ENCODE measurements at places on chromosomes 7 and 10.

GRCh38 chr10:103277713-103278536, 987 bp downstream of the INA start:
- no peak for DNase-seq

DNA sequence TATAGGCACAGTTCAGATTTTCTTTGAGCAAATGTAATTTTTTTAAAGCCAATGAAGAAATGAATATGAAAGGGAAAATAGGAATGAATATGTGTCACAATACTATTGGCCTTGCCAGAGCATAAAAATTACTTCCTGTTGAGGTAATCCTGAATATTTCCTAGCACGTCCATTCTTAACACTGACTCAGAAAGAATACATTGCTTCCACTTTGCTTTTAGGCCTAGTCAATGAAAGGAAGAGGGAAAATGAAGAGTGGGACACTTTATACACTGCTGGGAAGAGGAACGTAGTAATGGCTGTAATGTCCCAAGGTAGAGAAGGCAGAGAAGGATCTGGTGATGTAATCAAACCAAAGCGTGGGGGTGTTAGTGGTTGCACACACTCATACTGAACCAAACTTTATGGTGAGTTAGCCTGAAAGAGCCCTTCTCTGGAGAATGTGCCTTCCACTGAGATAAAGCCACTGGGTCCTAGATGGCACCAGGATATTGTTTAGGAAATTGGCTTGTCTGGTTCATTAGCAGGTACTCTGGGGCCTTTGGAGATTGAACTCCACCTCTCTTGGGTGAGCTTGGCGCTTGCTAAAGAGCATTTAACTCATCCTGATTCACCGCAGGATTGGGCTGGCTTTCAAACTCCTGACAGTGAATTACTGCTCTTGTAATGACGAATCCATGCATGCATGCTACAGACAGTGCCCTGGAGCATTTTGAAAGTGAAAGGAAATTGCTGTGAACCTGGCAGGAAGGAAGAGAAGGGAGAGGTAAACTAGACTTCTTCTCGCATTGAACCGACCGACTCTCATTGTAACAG, 254.9 kb downstream of the KIAA1217 start:
- peak; percentile 61 for DNase-seq

- DNase-seq, result no peak
Measured at GRCh38 chr10:100489396-100489795, 26.6 kb downstream of the WNT8B start.

GRCh38 chr10:47421057-47421952, 37.2 kb upstream of the ZNF488 start:
- DNase-seq, result no peak

DNA sequence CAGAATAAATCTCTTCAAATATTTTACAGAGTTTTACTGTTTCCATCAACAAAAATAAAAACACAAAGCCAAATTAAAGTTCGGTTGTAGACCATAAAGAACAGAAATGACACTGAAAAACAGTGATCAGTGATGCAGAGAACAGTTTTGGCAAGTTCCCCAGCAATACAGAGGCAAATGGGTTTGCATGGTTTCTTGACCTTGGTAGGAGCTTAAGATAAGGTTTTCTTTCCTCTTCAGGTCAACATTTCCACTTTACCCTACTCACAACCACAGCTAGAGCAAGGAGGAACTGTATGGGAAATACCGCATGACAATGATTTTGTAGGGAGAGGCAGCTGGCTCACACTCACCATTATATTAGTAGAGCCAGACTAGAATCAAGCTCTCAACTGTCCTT, 199.5 kb downstream of the SH2D4B start:
- DNase-seq, result no peak

- DNase-seq, result peak; percentile 66
Measured at GRCh38 chr7:116173051-116174028, 37.0 kb upstream of the TES start.

GRCh38 chr10:101355072-101355706, 1.2 kb downstream of the BTRC start:
- no peak for DNase-seq

- DNase-seq, result no peak
Measured at GRCh38 chr7:102434039-102434486, 688 bp downstream of the ORAI2 start.
